Stimulated activated CD4-positive, alpha-beta T cell treated with anti-CD3 and anti-CD28 coated beads, Interleukin-1b, Interleukin-23, amount 100 ng/mL, for 1 hour (primary cell): ENCODE measurements at places on chromosomes 5 and 9.

- DNase-seq: no peak
These were observed 103.4 kb downstream of the PHF2 start for GRCh38 chr9:93679536-93680442.

DNA sequence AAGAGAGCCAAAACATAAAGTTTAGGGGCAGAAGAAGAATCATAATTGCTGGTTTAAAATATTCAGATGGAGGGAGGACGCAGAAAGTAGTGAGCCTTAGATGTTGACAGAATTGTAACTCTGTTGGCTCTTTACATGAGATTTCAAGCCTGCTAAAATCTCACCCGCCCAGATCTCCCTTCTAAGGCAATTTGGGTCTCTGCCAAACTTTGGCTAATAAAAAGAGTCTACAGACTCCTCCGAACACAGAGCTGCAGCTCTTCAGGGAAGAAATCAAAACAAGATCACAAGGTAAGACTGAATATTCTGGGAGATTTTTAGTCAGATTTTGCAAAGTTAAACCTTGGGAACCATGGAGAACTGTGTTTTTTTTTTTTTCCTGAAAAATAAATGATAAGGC is at the start of gene IL33:
Gene IL33, plus strand, starts transcription at position 246 of the 400 bp plus-strand sequence. CDS start 25,888 bp downstream, outside the sequence.
- DNase-seq: no peak

DNA sequence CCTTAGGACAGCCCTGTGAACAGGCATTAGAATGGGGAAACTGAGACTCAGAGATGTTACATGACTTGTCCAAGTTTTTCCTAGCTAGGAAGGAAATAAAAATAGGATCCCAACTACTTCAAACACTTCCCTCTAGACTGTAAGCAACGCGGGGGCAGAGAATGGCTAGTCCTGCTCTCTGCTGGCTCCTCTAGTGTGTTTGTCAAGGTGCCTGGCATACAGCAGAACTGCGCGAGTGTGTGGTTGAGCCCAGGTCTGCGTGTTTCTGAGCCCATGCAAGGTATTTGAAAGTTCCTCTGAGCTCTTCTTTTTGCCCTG is 152.5 kb downstream of the MACROH2A1 start:
- DNase-seq: no peak

- no peak for DNase-seq
These were observed 726 bp upstream of the PSMB7 start for GRCh38 chr9:124415852-124416484.

DNA sequence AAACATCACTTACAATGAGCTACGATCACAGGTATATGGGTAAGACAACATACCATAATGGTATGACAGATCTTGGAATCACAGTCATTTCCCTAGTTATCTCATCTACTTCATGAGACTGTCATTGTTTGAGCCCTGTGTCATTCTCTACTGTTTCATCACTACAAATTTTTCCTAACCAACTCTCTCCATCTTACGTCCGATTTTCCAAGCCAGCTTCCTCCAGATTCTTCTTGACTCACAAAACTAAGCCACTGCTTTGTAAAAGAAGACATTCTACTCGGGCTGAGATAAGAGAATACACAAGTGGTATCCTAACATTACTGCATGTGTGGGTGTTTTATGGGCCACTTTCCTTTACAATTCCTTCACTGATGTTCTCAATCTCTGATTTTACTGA is 49.6 kb downstream of the SERINC5 start:
- no peak for DNase-seq

DNA sequence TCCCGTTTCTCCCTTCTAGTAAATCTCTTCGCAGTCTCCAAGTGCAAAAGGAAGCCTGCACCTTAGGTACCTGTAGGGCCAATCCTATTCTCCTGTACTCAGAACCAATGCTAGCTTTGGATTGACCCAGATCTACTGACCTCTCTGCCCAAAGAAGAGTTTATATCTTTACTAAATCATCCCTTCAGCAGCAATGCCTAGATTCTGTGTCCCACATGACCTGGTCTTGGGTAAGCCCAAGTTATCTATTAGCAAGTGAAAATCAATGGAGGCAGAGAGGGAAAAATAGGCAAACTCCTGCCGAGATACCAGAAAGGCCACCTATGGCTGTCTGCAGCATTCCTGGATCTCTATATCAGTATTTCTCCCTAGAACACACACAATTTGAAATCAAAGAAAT is 60.0 kb downstream of the SUSD1 start:
- no peak for DNase-seq

- DNase-seq: no peak
These were observed 53.4 kb upstream of the IL6ST start for GRCh38 chr5:56048124-56048523.

- DNase-seq: no peak
These were observed 3.5 kb downstream of the CFAP157 start for GRCh38 chr9:127710204-127710783.

- DNase-seq: no peak
These were observed 611.9 kb downstream of the EFNA5 start for GRCh38 chr5:107058803-107059202.

- no peak for DNase-seq
These were observed 143.6 kb upstream of the EFNA5 start for GRCh38 chr5:107814183-107814827.

DNA sequence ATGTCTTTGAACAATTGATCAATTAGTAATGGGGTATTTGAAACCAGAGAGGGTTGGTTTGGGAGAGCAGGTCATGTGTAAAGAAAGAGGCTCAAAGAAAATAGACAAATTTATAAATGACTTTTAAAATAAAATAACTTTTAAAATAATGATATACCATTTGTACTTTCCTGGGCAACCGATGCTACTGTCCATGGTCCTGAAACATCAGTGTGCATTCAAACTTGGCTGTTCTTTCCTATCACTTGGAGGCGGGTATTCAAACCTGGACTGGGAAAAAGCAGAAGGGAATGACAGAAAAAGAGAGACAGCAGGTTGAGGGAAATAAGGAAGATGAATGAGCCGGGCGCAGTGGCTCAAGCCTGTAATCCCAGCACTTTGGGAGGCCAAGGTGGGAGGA is 1446.4 kb upstream of the WWC1 start:
- DNase-seq: no peak

DNA sequence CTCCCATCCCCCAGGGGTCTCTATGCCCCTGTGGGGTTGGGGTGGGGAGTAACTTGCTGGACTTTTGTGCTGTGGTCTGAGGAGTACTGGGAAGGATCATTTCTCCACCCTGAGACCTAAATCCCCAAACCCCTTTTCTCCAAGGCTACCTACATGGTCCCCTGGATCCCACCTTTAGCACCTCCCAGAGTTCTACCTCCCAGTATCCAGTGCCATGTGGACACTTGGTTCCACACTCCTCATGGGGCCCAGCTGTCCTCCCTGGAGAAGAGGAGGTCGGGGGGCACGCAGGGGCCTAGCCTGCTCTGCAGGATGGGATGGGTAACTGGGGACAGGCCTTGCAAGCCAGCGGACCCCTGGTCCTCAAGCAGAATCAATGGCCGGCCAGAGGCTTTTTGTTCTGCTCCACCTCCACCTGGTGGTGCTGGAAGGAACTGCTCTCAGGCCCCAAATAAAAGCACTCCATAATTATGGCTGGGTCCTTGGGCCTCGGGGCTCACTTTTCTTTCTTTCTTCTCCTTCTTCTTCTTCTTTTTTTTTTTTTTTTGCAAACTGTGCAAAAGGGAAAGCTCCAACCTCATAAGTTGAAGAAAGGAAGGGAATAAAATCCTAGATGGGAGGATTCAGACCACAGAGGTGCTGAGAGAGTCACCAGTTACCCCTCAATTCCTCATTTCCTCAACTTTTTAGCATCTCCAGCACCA is 68.4 kb downstream of the PSD2 start:
- peak; percentile 45 for DNase-seq

DNA sequence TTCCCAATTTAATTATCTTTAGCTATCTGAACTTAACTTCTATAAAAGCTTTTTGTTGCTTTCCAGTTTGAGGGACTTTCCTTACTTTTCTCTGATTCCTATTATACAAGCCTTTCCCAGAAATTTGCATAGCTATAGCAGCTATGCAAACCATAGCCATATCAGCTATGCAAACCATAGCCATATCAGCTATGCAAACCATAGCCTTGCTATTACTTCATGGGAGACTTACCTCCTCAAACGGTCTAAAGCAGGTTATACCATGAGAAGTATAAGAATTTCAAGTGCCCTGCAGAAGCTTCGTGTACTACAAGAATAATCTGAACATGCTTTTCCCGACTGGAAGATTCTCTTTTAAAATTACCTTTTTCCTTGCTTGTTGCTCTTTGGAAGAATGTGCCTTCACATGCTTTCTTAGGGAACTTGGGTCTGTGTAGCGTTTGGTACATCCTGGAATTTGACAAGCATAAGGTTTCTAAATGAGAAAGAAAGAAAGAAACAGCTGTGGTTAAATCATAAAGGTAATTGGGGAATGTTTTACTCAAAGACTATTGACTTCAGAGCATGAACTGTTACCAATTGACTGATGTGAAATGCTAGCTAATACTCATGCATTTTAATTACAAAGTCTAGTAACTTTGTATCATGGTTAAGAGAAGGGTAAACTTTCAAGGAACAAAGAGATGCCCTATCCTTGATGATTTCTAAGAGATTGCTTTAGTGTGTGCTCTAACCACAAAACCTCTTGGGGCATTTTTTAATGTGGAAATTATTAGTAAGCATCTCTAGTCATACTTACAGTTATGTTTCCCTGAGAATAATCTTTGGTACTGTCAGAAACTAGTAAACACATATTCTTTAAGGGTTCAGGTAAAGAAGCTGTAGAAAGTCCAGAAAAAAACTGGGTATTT is 367.6 kb downstream of the GLIS3 start:
- DNase-seq: no peak

- DNase-seq: no peak
These were observed 3.6 kb upstream of the CPEB4 start for GRCh38 chr5:173884402-173885053.

DNA sequence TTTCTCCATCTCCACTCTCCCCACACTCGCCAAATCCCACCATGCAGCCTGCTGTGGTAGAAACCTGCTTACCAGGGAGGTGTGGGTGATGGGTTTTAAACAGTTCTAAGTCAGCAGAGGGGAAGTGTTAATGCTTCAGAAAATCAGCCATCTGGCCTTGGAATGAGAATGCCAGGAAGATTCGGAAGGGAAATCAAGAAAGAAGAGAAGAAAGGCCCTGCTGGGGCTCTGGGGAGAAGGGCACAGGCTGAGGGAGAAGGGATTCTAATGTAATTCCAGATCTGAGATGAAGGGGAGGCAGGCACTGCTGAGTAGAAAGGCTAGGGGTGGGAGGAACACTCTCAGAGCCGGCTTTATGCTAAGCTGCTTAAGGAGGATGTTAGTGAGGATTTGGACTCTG is 434.7 kb upstream of the DMAC1 start:
- DNase-seq: no peak

DNA sequence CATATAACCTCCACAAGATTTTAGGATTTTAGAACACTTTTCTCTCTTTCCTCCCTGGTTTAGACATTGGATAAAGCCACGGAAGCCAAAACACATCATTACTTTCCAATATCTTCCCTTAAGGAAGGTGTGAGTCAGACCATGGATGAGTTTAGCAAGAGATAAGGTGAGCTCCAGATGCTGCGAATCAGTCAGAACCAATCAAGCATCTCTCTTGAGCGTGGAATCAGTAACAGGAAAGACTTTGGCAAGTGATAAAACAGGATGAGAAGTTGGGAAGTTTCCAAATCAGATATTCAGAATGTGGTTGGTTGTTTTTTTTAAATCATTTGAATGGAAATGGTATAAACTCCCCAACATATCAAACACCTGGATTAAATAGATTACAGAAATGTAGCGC is 397.8 kb downstream of the EFNA5 start:
- DNase-seq: no peak

- no peak for DNase-seq
These were observed 1.7 kb downstream of the TPM2 start for GRCh38 chr9:35687972-35688557.
